ENCODE measurements at places on chromosomes 1 and 21. TPM values are rescaled to one million over a fixed set of nuclear protein-coding genes. Genes with fewer than 3 reads are reported as not detected.

FMO2 gene
- not detected for total RNA-seq

SLAMF1 gene
- not detected for total RNA-seq

HIVEP3 gene
- total RNA-seq, result 1.4 TPM

CFAP107 gene
- total RNA-seq, result not detected

EFCAB7 gene
- total RNA-seq, result 7.2 TPM

TBX19 gene
- 4.3 TPM for total RNA-seq

- no peaks in the 10 kb centered on the region for H3K4me1 ChIP-seq
- H3K27me3 ChIP-seq, result no peaks in the 10 kb centered on the region
- no peaks in the 10 kb centered on the region for H3K36me3 ChIP-seq
- no peak overlapping the region for H3K27ac ChIP-seq
These were observed 305.9 kb upstream of the ADGRL4 start for GRCh38 chr1:79312438-79312837.

- peaks cover 11% of the 10 kb centered on the region for H3K4me1 ChIP-seq
- no peak for DNase-seq
- H3K27ac ChIP-seq, result no peak overlapping the region
- H3K27me3 ChIP-seq, result no peaks in the 10 kb centered on the region
- H3K4me3 ChIP-seq, result no peak overlapping the region
- peaks cover 52% of the 10 kb centered on the region for H3K36me3 ChIP-seq
These were observed 40.9 kb downstream of the PTGFRN start for GRCh38 chr1:116950517-116951199.

- H3K27ac ChIP-seq, result no peak overlapping the region
- peak overlapping the region; percentile 11 for H3K4me3 ChIP-seq
- H3K27me3 ChIP-seq, result no peaks in the 10 kb centered on the region
- DNase-seq, result no peak
These were observed 50.2 kb downstream of the DENND1B start for GRCh38 chr1:197725044-197725443.

DNA sequence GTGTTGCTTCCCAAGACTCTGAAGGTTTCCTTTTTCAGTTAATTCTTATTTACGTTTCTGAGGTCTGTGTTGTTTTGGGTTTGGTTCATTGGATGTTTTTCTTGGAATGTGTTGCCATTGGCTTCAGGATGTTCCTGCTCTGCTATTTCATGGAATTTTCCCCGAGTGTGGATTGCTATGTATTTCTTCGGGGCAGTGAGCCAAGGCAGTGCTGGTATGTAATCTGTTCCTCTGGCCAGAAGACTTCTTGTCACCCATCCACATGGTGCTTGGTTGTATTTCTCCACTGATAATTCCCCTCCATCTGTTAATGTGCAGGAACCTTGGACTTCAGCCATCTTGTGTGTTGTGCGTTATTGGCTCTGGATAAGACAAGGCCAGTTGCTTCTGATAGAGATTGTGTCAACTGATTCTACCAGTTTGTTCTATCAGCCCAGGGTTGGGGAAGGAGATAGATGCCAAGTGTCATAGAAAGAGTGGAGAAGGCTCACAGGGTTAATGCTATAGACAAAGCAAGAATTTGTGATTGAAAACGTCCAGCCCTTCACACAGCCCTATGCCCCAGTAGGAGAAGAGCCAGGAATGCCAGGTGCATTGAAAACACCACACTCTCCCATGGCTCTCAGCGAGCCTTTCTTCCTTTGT lies 505.2 kb downstream of the PLPP3 start:
- no peaks in the 10 kb centered on the region for H3K27me3 ChIP-seq
- H3K36me3 ChIP-seq, result no peaks in the 10 kb centered on the region
- DNase-seq, result no peak
- H3K4me3 ChIP-seq, result no peak overlapping the region

DNA sequence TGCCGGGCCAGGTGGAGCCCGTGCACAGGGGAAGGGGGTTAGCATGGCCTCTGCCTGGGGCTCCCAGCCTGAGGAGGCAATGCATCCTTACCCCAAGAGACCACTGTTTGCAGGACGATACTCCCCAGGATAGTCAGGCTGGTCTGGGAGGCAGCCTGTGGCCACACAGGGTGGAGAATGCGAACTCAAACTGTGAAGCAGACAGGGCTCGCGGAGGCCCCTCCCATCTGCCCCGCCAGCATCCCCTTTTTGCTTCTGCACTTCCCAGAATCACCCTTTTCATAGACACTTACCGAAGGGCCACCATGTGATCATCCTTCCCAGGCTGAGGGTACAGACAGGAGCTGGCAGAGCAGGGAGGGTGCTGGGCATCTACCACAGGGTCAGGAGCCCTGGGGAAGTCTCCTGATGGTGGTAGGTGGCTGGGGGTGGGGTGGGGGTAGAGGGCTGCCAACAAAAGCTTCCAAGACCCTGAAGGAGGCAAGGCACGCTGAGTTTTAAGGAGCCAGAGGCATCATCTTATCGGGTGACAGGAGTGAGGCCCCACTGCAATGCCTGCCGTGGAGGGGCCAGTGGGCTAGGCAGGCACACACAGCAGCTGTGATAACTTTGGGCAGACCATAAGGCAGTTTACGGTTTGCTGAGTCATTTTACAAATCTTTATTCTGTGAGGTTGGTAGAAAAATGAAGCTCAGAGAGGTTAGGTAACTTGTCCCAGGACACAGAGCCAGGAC lies 31.3 kb upstream of the BTG2 start:
- H3K27me3 ChIP-seq, result peaks cover 11% of the 10 kb centered on the region
- peaks cover 20% of the 10 kb centered on the region for H3K4me1 ChIP-seq
- H3K36me3 ChIP-seq, result no peaks in the 10 kb centered on the region
- no peak overlapping the region for H3K4me3 ChIP-seq
- H3K27ac ChIP-seq, result no peak overlapping the region

- H3K36me3 ChIP-seq, result no peaks in the 10 kb centered on the region
- H3K27ac ChIP-seq, result no peak overlapping the region
- no peak for DNase-seq
- H3K27me3 ChIP-seq, result peaks cover 21% of the 10 kb centered on the region
These were observed 68.2 kb downstream of the LHX9 start for GRCh38 chr1:197985351-197985750.

- peaks cover 73% of the 10 kb centered on the region for H3K27me3 ChIP-seq
- no peaks in the 10 kb centered on the region for H3K36me3 ChIP-seq
- no peak overlapping the region for H3K4me3 ChIP-seq
- no peak for DNase-seq
- no peaks in the 10 kb centered on the region for H3K4me1 ChIP-seq
- H3K27ac ChIP-seq, result no peak overlapping the region
These were observed 12.5 kb downstream of the OVAAL start for GRCh38 chr1:180571060-180571831.

- no peak overlapping the region for H3K4me3 ChIP-seq
- H3K27me3 ChIP-seq, result no peaks in the 10 kb centered on the region
- no peaks in the 10 kb centered on the region for H3K36me3 ChIP-seq
- no peaks in the 10 kb centered on the region for H3K4me1 ChIP-seq
- H3K27ac ChIP-seq, result no peak overlapping the region
These were observed 352.0 kb upstream of the C1orf87 start for GRCh38 chr1:60425528-60425927.

DNA sequence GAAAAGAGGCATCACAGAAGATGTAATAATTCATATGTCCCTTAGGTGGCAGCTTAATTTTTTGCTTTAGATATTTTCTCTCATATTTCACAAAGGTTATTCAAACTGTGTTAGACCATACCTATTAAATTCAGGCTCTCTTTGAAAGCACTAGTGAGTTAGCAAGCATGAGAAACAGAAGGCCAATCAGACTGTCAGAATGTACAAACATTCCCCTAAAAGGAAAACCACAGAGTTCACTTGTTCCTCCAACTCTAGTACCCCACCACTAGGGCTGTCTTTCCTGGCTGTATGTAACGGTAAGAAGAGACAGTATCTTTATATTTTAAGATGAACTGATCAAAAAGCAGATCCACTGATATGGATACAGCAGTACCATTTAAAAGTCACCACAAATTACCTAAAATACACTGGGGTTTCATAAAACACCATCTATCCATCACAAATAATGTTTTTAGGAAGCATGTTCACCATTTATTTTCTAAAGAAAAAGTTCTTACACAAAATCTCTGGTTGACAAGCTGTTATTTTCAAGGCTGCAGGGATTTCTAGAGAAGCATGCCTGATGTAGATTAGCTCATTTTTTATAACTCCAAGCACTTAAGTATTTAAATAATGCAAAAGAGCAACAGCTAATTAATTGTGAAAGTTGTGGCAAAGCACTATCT lies 1.8 kb downstream of the ARPC5 start:
- no peak overlapping the region for H3K27ac ChIP-seq
- H3K4me1 ChIP-seq, result no peaks in the 10 kb centered on the region
- H3K36me3 ChIP-seq, result peaks cover 29% of the 10 kb centered on the region
- no peak for DNase-seq
- H3K27me3 ChIP-seq, result peaks cover 23% of the 10 kb centered on the region
- H3K4me3 ChIP-seq, result peak overlapping the region; percentile 91

GRCh38 chr1:206706298-206706791 lies 21.6 kb downstream of the MAPKAPK2 start:
- H3K27ac ChIP-seq, result peak overlapping the region; percentile 69
- H3K27me3 ChIP-seq, result no peaks in the 10 kb centered on the region
- peaks cover 30% of the 10 kb centered on the region for H3K4me1 ChIP-seq
- peak; percentile 69 for DNase-seq
- no peak overlapping the region for H3K4me3 ChIP-seq
- H3K36me3 ChIP-seq, result no peaks in the 10 kb centered on the region

DNA sequence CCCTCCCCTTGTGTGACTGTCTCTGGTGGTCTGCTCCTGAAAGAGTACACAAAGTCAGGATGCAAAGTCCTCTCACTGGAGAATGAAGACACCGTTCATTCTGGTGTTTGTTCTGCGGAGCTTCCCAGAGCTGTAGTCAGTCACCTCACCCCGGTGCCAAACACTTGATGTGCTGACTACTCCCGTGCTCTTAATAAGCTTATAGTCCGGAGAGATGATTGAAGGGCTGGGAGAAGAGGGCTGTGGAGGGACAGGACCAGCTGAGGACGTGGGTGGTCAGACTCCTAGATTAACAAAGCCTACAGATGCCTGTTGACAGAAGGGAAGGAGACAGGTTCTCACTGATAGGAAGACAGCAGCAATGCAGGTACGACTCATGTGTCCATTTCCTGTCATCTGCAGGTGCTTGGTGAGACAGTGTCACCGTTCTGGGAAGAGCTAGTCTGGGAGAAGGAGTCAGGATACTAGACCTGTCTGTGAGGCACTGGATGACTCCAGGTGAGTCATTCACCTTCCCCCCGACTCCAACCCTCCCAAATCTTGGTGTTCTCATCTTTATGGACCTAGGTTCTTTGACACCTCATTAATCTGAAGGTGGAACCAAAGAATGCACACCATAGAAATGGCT lies 40.4 kb upstream of the LRRN2 start:
- H3K4me3 ChIP-seq, result no peak overlapping the region
- H3K4me1 ChIP-seq, result no peaks in the 10 kb centered on the region
- H3K27ac ChIP-seq, result no peak overlapping the region
- H3K36me3 ChIP-seq, result no peaks in the 10 kb centered on the region

DNA sequence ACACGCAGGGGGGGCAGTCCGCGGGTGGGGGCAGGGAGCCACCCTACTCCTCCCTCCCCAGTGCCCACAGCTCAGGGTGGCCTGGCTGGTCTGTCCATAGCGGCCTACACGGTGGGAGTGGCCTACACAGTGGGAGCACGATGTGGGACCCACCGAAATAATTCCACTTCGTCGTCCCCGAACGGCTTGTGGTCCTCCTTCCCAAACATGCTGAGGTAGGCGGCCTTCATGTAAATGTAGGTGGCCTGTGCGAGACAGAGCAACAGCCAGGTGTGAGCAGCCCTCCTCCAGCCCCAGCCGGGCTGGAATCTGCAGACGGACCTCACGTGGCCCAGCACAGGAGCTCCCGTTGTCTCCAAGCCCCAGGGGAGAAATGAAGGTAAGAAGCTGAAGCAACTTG lies 34.4 kb downstream of the TTC39A start:
- H3K4me3 ChIP-seq, result no peak overlapping the region
- no peaks in the 10 kb centered on the region for H3K36me3 ChIP-seq
- peaks cover 7% of the 10 kb centered on the region for H3K4me1 ChIP-seq
- no peaks in the 10 kb centered on the region for H3K27me3 ChIP-seq

DNA sequence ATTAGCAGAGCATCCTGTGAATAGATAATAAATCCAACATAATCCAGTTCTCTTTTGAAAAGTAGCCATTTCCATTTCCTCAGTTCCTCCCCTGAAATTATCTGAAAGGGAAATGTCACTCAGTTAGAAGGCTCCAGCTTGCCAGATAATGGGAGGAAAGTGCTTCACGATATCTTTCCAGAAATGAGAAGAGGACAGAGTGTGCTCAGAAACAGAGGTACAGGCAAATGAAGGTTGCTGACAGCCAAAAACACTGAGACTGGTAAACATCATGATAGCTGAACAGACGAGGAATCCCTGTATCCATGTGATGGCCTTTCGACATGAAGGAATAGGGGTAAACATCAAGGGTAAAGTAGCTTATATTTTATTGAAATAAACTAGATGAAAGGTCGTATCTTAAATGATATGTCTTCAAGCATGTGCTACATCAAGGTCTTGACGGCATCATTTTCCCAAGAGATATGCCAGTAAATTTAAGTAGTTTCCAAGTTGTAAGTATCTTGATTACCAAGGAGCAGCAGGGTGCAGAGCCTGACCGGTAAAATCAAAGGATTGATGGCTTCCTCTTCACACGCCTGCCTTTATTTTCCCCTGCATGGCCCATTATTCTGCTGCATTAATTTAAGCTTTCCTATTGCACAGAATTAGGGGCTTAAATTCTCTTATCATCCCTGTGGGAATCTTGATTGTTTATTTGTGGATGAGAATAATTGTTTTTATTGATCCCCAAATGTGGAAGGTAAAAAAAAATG lies 244.3 kb upstream of the ST6GALNAC5 start:
- no peak for DNase-seq
- no peaks in the 10 kb centered on the region for H3K27me3 ChIP-seq
- H3K4me3 ChIP-seq, result no peak overlapping the region
- no peak overlapping the region for H3K27ac ChIP-seq
- no peaks in the 10 kb centered on the region for H3K36me3 ChIP-seq
- H3K4me1 ChIP-seq, result no peaks in the 10 kb centered on the region

GRCh38 chr1:209454340-209454994 lies 129.0 kb upstream of the CAMK1G start:
- peaks cover 14% of the 10 kb centered on the region for H3K4me1 ChIP-seq
- H3K36me3 ChIP-seq, result no peaks in the 10 kb centered on the region
- no peak for DNase-seq

GRCh38 chr1:115556236-115556635 lies 85.5 kb upstream of the VANGL1 start:
- H3K4me3 ChIP-seq, result no peak overlapping the region
- no peak overlapping the region for H3K27ac ChIP-seq
- H3K36me3 ChIP-seq, result no peaks in the 10 kb centered on the region
- DNase-seq, result no peak

DNA sequence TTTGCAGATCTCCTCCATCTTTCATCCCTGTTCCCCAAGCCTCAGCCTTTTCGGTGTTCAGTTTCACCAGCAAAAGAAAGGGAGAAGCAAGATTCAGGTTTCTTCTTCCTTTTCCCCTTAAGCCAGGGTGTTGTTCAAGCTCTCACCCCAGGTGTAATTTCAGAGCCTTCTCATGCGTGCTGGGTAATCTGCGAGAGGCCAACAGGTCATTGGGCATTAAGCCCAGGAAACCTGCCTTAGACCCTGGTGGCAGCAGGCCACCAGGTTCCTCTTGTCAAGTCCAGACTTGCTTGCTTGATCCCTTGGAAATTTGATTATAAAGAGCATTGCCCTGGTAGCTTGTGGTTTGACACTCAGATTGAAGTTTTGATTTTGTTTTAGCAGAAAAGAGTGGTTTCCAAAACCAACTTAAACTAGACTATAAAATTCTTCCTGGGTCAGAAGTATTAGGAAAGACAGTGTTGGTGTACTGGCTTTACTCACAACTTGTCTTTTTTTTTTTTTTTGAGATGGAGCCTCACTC lies 6.9 kb downstream of the AKR1A1 start:
- no peaks in the 10 kb centered on the region for H3K27me3 ChIP-seq
- H3K4me1 ChIP-seq, result no peaks in the 10 kb centered on the region
- no peak overlapping the region for H3K27ac ChIP-seq
- H3K4me3 ChIP-seq, result no peak overlapping the region
